ENCODE measurements at places on chromosomes 7 and 10. TPM values are rescaled to one million over a fixed set of nuclear protein-coding genes. Genes with fewer than 3 reads are reported as not detected.

Gene SLC35G1
- 3.8 TPM for total RNA-seq

Gene TMEM273
- total RNA-seq, result 74.4 TPM

DNA sequence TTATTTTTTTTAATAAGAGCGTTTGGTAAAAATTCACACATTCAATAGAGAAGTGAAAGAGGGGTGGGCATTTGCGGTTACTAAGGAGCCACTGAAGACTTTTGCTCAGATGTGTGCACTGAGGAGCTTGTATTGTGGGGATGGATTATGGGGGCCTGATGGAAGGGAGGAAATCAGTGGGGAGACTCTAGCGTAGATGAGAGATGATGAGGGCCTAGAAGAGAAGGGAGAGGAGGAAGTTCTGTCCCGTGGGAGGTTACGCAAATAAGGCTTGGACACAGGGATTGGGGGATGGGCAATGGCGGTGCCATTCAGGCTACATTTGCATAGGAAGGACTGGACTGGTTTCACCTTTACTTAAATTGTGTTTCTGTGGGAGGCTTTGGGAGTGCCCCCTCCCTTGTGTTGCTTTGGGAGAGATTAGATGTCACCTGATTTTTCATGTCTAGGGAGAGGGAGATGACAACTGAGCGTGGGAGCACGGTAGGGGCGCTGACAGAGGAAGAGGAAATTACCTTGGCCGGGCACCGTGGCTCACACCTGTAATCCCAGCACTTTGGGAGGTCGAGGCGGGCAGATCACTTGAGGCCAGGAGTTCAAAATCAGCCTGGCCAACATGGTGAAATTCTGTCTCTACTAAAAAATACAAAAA, 2.2 kb upstream of the HIP1 start:
- DNase-seq, result peak; percentile 30

Gene MLXIPL
- 37.3 TPM for total RNA-seq

Gene HGF
- total RNA-seq, result 12.0 TPM

Gene SLC16A12
- total RNA-seq, result 5.8 TPM

Gene TTYH3
- total RNA-seq, result 36.1 TPM

Gene AGR3
- total RNA-seq, result not detected

- DNase-seq, result no peak
These were observed 1.9 kb downstream of the USP6NL start for GRCh38 chr10:11609492-11610093.

Gene SAP25
- total RNA-seq, result 4.7 TPM

DNA sequence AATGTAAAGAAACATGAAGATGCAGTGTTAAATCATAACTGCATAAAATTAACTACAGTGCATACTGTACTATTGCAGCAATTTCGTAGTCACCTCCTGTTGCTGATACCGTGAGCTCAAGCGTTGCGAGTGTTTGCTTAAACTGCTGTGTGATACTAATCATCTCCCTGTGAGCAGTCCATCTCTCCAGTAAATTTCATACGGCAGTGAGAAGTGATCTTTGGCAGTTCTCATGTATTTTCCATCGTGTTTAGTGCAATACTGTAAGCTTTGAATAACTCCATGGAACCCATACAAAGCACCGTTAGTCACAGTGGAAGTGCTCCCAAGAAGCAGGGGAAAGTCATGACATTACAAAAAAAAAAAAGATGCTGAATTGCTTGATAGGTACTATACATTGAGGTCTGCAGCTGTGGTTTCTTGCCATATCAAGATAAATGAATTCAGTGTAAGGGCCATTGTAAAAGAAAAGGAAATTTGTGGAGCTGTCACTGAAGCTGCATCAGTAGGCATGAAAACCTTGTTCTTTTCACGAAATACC, 360.4 kb downstream of the EXOC4 start:
- no peak for DNase-seq

Gene BICC1
- total RNA-seq, result 23.3 TPM

- DNase-seq, result no peak
These were observed 167.0 kb upstream of the RHOBTB1 start for GRCh38 chr10:61110936-61111335.

DNA sequence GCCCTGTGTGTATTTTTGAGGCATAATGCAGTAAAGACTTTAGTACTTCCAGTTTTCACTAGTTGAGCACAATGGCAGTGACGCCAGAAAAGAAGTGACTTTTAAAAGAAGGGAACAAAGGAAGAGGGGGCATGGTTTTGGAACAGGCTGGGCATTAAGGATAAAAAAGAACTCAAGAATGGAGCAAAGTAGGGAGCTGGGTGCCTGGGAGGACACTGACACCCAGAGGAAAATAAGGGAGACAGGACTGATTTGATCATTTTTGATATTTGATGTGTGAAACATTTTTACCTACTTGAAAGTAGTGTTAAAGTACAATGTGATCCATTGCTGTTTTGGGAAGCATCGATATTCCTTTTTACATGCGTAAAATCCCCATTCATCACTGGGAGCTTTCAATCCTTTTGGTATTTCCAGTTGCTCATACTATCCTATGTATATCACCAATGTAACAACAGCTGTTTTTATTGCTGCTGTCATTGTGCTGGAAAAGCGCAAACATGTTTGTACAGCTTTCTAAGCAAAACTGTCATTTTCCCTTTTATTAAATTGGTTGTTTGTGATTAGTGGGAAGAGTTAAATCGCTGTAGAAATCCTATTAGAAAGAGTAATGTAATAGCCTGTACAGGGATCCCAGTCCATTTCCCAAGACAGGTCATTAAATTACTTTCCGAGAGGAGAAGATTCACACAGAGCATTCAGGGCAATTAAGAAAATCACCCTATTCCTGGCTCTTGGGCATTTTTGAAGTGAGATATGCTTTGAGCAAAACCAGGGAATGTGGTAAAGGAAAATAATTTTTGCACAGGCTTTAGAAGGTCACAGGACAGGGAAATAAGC, 85.2 kb downstream of the ADAM12 start:
- no peak for DNase-seq

Gene NEUROD6
- not detected for total RNA-seq

DNA sequence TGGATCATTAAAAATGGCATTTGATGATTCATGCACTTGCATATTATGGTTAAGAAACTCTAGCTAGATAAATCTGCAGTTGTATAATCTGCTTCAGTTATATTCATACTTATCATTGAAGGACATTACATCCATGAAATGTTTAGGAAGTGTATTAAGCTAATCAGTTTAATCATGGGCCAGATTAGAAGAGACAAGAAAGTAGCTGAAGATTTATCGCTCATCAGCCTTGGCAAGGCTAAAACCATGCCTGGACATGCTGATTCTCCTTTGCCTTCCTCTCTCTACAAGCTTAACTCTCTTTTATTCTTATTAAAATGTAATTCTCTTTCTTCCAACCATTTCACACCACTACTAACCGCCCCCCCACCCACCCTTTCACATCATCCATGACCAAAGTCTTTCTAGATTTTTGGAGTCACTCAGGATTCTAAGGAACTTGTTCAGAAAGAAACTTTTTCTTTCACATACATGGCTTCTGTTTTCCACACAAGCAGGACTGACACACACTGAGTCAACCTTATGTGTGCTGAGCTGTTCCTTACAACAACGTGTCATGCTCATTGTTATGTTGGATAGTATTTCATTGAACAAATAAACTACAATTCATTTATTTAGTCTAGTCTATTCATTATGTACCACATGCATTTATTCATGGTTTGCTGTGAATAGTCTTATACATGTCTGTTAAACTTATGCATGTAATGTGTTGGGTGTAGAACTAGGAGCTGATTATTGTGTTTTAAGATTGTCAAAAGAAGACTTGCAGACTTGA, 227.3 kb upstream of the SP8 start:
- DNase-seq, result no peak

DNA sequence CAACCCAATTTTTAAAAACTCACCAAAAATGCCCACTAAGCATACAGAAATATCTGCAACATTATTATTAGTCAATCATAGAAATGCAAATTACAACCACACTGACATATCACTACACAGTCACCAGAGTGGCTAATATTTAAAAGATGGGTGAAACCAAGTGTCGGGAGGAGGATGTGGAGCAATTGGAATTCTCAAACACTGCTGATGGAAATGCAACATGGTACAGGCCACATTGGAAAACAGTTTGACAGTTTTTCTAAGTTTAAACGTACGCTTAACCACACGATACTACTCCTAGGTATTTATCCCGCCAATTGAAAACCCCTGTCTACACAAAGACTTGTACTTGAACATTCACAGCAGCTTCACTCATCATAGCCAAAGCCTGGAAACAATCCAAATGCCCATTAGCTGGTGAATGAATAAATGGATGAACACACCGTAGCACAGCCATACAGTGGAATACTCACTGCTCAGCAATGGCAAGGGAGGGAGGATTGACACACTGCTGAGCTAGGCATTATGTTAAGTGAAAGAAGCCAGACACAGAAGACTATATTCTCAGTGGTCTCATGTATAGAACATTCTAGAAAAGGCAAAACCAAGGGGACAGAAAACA, 16.3 kb downstream of the GCK start:
- DNase-seq, result no peak
